ENCODE measurements at places on chromosomes 16 and 17. TPM values are rescaled to one million over a fixed set of nuclear protein-coding genes. Genes with fewer than 3 reads are reported as not detected.

Gene INCA1
- 0.26 TPM for total RNA-seq

Gene HEATR9
- total RNA-seq = 1.2 TPM

GRCh38 chr16:7506363-7506762 lies 173.7 kb downstream of the RBFOX1 start:
- H3K27ac ChIP-seq = no peak overlapping the region
- no peaks in the 10 kb centered on the region for H3K27me3 ChIP-seq
- H3K36me3 ChIP-seq = no peaks in the 10 kb centered on the region
- no peak for DNase-seq
- no peaks in the 10 kb centered on the region for H3K4me1 ChIP-seq

- H3K27ac ChIP-seq = no peak overlapping the region
- no peaks in the 10 kb centered on the region for H3K36me3 ChIP-seq
- H3K27me3 ChIP-seq = no peaks in the 10 kb centered on the region
- no peak for DNase-seq
Observed at GRCh38 chr17:1498869-1499268, 6.4 kb upstream of the MYO1C start.

DNA sequence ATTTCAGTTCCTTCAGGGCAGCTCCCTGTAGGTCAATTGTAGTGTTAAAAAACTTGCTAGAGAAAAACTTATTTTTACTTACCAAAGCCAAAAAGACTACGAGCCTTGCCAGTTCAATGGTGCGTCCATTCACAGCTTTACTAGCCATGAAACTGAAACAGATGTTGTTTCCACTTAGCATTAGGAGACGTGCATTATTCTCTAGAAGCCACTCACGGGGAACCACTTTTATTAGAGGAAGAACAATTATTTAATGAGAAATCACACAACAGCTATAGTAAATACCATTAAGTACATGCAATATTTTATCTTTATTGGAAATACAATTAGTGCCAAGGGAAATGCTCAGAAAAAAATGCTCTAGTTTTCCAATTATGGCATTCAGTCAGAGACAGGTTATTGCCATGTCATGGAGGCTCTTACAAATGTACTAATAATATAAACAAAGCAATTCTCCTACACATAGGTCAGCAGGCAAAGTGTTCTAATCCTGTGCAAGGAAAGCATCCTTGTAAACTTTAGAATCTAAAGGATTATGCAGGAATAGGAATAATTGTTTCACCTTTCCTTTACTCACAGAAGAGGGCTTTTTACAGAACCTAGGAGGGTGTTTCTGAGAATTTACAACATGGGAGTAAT lies 17.4 kb downstream of the LASP1NB start:
- H3K27me3 ChIP-seq = no peaks in the 10 kb centered on the region
- H3K36me3 ChIP-seq = no peaks in the 10 kb centered on the region
- no peak overlapping the region for H3K4me3 ChIP-seq
- no peak overlapping the region for H3K27ac ChIP-seq
- no peaks in the 10 kb centered on the region for H3K4me1 ChIP-seq

GRCh38 chr16:71453036-71453435 lies 9.0 kb downstream of the ZNF23 start:
- H3K36me3 ChIP-seq = peaks cover 79% of the 10 kb centered on the region
- H3K4me3 ChIP-seq = no peak overlapping the region
- H3K27ac ChIP-seq = no peak overlapping the region
- DNase-seq = no peak
- no peaks in the 10 kb centered on the region for H3K27me3 ChIP-seq

DNA sequence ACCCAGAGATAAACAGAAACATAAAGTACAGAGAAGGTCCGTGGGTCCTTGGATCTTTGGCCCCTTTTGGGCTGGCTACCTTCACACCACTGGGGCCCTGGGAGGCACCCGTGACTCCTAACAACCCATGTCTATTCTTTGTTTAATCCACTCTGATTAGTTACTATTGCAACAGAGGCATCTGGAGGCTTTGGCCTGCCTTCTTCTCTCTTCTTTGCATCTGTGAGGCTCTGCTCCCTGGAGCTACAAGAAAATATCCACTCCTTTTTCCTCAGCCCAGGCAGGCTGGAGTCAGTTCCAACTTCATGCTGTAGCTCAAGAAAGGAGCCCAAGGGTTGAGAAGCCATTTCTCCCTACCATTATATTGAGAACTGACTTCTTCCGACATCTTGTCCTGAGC lies 9.5 kb upstream of the CMIP start:
- no peak overlapping the region for H3K27ac ChIP-seq
- H3K4me3 ChIP-seq = no peak overlapping the region
- no peak for DNase-seq
- peaks cover 5% of the 10 kb centered on the region for H3K27me3 ChIP-seq

DNA sequence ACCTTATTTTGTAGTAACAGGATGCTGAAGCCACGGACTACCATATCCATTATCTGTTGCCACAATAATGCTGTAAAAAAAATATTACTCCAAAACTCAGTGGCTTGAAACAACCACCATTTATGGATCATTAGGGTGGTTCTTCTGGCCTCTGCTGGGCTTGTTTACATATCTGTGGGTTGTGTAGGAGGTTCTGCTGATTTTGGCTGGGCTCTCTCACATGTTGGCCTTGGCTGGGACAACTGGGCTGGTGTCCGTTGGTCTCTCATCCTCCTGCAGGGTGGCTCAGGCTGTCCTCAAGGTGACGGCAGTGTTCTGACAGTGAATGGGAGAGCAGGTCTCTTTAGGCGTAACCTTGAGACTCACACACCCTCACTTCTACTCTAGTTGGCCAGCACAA lies 76.0 kb downstream of the GPR139 start:
- H3K4me3 ChIP-seq = no peak overlapping the region
- no peaks in the 10 kb centered on the region for H3K4me1 ChIP-seq
- DNase-seq = no peak
- peaks cover 2% of the 10 kb centered on the region for H3K27me3 ChIP-seq

- H3K27ac ChIP-seq = peak overlapping the region; percentile 97
- no peaks in the 10 kb centered on the region for H3K27me3 ChIP-seq
- no peaks in the 10 kb centered on the region for H3K36me3 ChIP-seq
- no peak for DNase-seq
Observed at GRCh38 chr16:4615384-4616046, 827 bp upstream of the UBALD1 start.

GRCh38 chr16:48321317-48322036 lies 63.7 kb downstream of the SIAH1 start:
- no peak for DNase-seq
- no peak overlapping the region for H3K27ac ChIP-seq
- H3K27me3 ChIP-seq = no peaks in the 10 kb centered on the region
- no peak overlapping the region for H3K4me3 ChIP-seq

DNA sequence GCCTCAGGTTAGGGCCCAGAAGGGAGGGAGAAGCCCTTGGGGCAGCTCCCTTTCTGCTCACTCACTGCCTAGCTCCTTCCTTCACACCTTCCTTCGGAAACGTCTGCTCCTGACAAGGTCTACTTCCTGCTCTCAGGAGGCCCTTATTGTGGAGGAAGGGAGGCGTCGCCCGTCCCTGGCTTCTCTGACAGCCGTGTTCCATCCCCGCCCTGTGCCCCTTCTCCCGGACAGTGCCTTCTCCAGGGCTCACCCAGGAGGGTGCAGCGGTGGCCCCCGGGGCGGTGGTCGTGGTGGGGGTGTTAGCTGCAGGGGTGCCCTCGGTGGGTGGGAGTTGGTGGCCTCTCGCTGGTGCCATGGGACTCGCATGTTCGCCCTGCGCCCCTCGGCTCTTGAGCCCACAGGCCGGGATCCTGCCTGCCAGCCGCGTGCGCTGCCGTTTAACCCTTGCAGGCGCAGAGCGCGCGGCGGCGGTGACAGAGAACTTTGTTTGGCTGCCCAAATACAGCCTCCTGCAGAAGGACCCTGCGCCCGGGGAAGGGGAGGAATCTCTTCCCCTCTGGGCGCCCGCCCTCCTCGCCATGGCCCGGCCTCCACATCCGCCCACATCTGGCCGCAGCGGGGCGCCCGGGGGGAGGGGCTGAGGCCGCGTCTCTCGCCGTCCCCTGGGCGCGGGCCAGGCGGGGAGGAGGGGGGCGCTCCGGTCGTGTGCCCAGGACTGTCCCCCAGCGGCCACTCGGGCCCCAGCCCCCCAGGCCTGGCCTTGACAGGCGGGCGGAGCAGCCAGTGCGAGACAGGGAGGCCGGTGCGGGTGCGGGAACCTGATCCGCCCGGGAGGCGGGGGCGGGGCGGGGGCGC lies 231.9 kb downstream of the SEC14L1 start:
- peak overlapping the region; percentile 81 for H3K27ac ChIP-seq
- H3K4me3 ChIP-seq = peak overlapping the region; percentile 83
- H3K36me3 ChIP-seq = no peaks in the 10 kb centered on the region
- DNase-seq = peak; percentile 39
- H3K27me3 ChIP-seq = no peaks in the 10 kb centered on the region

Measured in naive thymus-derived CD8-positive, alpha-beta T cell (primary cell).